ENCODE measurements at places on chromosomes 6 and 20.

- DNase-seq = no peak
Measured at GRCh38 chr6:51644426-51644825, 443.0 kb downstream of the PKHD1 start.

GRCh38 chr20:1086277-1087213, 31.9 kb upstream of the PSMF1 start:
- no peak for DNase-seq

DNA sequence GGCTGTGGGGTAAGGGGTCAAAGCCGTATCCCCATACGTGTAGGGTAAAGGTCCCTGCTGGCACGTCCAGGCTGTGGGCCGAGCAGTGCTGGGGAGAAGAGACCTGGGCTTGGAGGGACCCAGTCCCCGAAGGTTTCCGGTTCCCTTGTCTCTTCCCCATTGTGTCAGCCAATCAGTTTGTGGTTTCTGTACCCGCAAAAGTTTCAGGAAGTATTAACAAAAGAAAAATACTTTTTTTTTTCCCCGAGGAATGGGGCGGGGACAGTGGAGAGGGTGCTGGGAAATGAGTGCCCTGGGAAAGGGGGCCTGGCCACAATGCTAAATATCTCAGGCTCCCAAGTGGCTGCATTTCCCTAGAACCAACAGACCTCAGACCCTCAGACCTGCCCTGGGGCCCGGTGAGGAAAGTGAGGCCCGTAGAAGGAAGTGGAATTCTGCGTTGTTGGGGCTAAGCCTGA, 15.2 kb upstream of the AMD1 start:
- no peak for DNase-seq

- no peak for DNase-seq
Measured at GRCh38 chr20:53020834-53021233, 48.7 kb downstream of the TSHZ2 start.

- no peak for DNase-seq
Measured at GRCh38 chr6:53216301-53216700, 67.7 kb upstream of the GCM1 start.

DNA sequence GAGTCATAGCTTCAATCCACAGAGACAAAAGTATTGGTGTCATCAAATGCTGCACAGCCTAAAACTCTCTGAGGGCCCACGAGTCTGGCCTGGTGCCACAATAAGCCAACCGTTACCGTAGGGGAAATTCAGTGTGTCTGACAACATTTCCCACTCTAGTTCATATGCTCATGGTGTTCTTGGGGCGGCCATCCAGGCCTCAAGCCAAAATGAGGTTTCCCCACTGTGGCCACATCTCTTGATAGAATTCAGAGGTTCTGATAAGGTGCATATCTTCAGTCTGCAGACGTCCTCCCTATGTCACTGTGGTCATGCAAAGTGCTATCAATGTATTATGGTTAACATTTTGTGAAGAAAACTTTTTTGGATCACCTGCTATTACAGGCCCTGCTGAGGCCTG, 627.7 kb downstream of the QKI start:
- no peak for DNase-seq

- DNase-seq = no peak
Measured at GRCh38 chr6:115613488-115613887, 447.2 kb downstream of the FRK start.

All from CD4-positive, alpha-beta T cell treated with Interleukin-17A for 1 hour (primary cell).